NCI-H1105 treated with DMSO at 0.1 percent for 48 hours (cell line): ENCODE measurements at places on chromosomes 3 and 15.

- no peak for DNase-seq
Measured at GRCh38 chr15:58267051-58267450, 128.9 kb downstream of the AQP9 start.

GRCh38 chr15:56817321-56818080 is 84.2 kb upstream of the ZNF280D start:
- DNase-seq: no peak

- no peak for DNase-seq
Measured at GRCh38 chr3:127233371-127233770, 40.4 kb downstream of the PRR23E start.

- peak; percentile 43 for DNase-seq
Measured at GRCh38 chr3:69200384-69201068, 78.1 kb upstream of the LMOD3 start.

- DNase-seq: no peak
Measured at GRCh38 chr3:131561511-131561910, 58.7 kb upstream of the MRPL3 start.

GRCh38 chr15:82647045-82647834 is at the start of gene CPEB1:
CPEB1 (minus strand) TSS chr15:82647363; CDS start chr15:82628459, 18,904 bp downstream.
- DNase-seq: no peak

GRCh38 chr3:98680723-98681122 is 82.4 kb upstream of the ST3GAL6 start:
- no peak for DNase-seq

- DNase-seq: no peak
Measured at GRCh38 chr3:41464858-41465257, 265.6 kb downstream of the CTNNB1 start.

DNA sequence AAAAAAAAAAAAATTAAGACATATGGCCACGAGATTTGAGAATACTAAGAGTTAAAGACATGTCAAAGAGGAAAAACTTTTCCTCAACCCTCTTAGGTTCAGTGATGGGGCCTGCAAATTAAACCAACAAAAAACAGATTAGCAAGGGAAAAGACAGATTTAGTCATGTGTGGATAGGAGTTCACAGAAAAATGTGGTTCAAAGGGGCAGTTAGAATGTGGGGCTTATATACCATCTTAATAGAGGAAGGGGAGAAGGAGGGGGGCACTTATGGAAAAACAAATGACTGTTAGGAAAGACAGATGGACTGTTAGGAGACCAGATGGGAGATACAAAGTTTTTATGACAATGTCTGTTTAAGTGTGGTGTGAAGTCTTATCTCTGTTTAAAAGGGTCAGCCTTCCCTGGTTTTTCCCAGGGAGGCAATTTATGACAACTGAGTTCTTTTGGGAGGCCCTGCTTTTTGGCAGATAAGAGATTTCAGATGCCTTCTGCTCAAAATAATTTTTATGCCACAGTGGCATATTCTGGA is 68.7 kb upstream of the FURIN start:
- no peak for DNase-seq

DNA sequence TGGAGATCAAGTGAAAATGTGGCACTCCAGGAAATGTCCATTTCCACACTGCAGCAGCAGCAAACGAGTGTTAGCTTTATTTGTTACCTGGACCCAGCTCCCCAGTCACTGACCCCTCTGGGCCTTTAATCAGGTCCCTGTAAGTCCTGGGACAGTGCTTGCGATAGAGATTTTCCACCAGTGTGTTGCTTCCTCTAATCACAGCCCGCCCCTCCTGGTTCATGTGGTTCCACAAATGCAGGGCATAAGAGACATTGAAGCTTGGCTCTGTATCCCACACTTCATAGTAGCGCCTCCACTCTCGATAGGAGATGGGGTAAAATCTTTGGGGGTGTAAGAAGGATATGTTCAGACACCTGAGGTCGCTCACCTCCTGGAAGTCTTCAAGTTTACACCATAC is 8.0 kb downstream of the A4GNT start:
- no peak for DNase-seq

- no peak for DNase-seq
Measured at GRCh38 chr3:97712919-97713318, 51.6 kb upstream of the ARL6 start.

DNA sequence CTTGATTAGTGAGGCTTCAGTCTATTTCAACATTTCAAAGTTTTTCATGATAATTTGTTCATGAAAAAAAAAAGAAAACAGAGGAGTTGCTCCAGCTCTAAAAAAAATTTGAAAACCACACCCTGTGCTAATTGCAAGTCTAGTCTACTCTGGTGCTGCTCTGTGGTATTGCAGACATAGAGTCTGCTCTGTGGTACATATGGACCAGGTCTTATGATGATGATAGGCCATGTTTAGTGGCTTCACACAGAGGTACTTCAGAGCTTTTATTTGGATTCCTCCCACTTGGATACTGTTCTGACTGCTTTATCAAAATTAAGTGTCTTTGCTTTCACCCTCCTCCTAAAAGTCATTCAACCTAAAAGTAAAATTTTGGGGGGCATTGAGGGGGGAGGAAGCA is 160.8 kb downstream of the ALCAM start:
- peak; percentile 47 for DNase-seq

GRCh38 chr3:96449803-96450202 is 364.6 kb upstream of the EPHA6 start:
- peak; percentile 92 for DNase-seq

GRCh38 chr15:74200412-74200815 is 2.2 kb downstream of the STRA6 start:
- DNase-seq: no peak

- no peak for DNase-seq
Measured at GRCh38 chr15:99438224-99438585, 127.6 kb upstream of the MEF2A start.

DNA sequence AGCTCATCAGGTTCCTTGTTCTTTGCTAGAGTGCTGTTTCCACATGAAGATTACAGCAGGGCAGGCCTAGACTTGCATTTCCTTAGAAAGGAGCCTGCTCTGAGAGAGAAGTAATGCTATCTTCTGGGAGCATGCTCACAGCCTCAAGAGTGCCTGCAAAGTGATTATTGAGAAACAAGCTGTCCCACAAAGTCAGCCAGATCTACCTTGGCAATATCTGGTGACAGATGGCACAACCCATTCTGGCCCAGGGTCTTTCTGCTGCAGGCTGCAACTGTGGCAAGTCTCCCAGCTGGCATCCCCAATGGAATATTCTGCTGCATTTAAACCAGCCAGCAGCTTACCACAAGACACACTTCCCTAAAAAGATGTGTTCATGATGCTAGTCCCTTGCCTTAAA is 29.3 kb downstream of the MTMR10 start:
- peak; percentile 0 for DNase-seq

- DNase-seq: peak; percentile 62
Measured at GRCh38 chr3:137792626-137793271, 28.6 kb downstream of the SOX14 start.

DNA sequence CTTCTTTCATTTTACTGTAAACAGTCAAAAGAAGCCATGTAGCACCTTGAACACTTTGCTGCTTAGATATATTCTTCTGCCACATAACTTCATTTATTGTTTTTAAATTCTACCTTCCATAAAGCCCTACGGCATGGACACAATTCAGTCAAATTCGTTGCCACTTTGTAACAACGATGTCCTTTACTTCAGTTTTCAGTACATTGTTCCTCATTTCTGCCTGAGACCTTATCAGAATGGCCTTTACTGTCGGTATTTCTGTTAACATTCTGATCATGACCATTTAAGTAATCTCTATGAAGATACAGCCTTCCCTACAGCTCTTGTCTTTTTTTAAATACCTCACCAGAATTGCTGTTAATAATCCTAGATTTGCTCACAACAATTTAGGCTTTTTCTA is 466.9 kb downstream of the NAALADL2 start:
- no peak for DNase-seq

- no peak for DNase-seq
Measured at GRCh38 chr3:171176244-171176933, 149.9 kb upstream of the SLC2A2 start.

DNA sequence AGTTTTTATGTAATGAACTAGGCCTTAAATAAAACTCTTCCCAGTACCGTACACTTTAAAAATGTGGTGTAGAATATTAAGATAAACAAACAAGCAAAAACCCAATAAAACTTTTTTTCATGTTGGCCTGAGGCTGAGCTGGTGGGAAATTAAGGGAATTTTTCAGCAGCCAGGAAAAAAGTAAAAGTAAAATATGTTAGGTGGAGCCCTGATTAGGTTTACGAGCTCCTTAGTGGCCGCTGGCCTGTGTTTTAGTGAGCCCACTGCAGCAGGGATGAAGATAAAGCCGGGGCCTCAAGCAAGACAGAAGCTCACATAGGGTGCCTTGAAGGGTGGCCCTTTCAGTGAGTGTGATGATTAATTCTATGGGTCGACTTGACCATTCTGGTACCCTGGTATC is 16.1 kb upstream of the ARL14 start:
- DNase-seq: no peak

DNA sequence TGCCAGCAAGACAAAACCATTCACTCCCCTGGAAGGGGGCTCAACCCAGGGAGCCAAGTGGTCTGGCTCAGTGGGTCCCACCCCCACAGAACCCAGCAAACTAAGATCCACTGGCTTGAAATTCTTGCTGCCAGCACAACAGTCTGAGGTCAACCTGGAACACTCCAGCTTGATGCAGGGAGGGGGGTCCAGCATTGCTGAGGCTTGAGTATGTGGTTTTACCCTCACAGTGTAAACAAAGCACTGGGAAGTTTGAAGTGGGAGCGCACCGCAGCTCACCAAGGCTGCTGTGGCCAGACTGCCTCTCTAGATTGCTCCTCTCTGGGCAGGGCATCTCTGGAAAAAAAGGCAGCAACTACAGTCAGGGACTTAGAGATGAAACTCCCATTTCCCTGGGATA is 81.7 kb downstream of the MSL2 start:
- DNase-seq: no peak

- no peak for DNase-seq
Measured at GRCh38 chr15:69920221-69920620, 177.5 kb downstream of the TLE3 start.

- no peak for DNase-seq
Measured at GRCh38 chr3:62312201-62312600, 61.1 kb downstream of the FEZF2 start.

- DNase-seq: no peak
Measured at GRCh38 chr3:177437513-177438337, 240.4 kb upstream of the TBL1XR1 start.

- DNase-seq: no peak
Measured at GRCh38 chr3:194673761-194674160, 1.8 kb upstream of the LSG1 start.

GRCh38 chr15:52100807-52101442 is 11.7 kb downstream of the BCL2L10 start:
- DNase-seq: no peak

DNA sequence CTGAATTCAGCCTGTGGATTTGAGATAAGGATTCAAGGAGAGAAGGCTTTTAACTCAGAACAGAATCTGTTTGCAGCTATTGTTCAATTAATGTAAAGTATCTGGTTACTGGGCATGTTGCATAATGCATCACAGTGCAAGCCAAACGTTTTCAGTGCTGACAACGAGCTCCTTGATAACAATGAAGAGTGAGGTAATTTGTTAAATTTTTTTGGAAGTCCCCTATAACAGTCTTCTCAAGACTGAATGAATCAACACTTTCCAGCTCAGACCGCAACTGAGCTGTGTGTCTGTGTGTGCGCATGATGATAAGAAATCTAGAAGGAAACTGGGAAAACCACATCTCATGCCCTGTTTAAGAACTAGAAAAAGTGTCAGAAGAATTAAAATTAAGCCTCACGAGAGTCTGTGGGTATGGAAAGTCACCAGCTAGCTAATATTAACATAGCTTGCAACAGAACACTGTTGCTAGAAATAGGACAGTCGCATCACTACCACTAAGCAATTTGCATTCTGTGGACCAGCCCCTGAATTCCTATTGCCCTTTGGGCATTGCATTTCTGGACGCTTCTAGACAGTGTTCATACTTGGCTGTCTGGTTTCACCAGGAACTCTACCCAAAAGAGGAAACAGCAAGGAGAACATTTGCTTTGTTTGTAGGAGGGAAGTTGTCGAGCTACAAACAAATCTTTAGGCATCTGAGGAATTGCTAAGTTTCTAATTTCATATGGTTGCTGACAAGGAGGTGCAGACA is 43.7 kb upstream of the ATP2C1 start:
- peak; percentile 86 for DNase-seq

DNA sequence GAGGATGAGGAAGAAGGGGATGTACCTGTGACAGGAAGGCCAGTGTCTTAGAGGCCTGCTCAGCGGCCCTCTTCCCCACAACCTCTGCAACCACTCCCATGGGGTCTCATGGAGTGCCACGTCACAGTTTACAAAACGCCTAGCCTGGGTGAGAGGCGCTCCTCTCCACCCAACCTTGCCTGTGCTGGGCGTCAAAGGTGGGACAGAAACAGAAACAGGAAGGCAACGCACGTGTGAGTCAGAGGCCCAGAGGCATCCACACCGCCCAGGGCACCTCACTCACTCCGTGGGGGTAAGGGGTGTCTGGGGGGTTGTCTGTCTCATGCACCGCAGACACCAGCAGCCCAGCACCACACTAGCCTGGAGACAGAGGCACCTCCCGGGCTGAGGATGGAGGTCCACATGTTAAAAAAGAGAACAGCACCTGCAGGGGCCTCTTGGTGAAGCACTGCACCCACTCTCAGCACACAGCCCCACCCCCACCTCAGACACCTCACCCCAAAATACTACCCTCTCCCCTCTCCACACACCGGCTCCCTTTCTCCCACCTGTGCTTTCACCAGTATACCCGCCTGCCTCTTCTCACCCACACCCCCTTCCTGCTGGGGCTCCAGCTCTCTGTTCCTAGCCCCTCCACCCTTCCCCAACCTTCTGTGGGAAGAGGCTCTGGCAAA is 4.7 kb upstream of the CALML4 start:
- no peak for DNase-seq

- DNase-seq: no peak
Measured at GRCh38 chr3:115108614-115109013, 38.5 kb downstream of the ZBTB20 start.

- DNase-seq: no peak
Measured at GRCh38 chr15:27127815-27128570, 157.0 kb downstream of the GABRG3 start.

GRCh38 chr3:114527036-114527644 is 233.3 kb downstream of the TIGIT start:
- no peak for DNase-seq

GRCh38 chr3:195704433-195704999 is 16.3 kb upstream of the MUC20 start:
- no peak for DNase-seq

DNA sequence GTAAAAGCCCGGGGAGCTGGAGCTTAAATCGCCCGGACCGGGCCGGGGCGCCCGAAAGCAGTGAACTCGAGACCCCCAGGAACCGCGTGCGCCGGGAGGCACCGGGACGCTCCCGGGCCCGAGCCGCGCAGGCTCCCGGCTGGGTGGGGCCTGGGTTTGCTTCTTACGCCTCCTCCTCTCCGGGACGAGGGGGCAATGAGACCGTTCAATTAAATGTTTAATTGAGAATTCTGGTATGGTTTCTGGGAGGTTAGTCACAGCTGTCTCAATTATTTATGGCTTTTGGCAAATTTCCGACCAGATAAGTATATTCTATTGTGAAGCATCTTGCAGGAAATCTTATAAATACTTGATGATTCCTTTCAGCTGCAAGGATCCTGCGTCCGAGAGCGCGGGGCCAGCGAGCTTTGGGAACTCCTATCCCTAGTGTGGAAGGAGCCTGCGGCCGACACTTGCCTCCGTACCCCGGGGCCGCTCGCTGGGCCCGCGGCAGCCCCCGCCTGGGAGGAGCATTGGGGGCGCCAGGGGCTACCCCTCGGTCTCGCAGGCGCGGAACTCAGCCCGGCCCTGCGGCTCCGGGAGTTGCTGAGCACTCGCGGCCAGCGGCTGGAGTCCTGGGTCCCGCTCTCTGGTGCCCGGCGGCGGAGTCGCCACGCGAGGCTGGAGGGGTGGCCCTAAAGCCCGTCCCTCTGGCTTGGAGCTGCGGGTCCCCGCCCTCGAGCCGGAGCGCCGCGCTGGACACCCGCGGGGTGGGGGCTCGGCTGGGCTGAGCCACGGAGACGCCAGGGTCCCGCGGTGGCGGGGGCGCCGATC is 10.3 kb downstream of the ISL2 start:
- DNase-seq: peak; percentile 17
